CD4-positive, alpha-beta T cell (primary cell): ENCODE measurements at places on chromosomes 11 and 22.
A peak's percentile ranks its signal among the peaks of the same experiment; 100 is the strongest.

DNA sequence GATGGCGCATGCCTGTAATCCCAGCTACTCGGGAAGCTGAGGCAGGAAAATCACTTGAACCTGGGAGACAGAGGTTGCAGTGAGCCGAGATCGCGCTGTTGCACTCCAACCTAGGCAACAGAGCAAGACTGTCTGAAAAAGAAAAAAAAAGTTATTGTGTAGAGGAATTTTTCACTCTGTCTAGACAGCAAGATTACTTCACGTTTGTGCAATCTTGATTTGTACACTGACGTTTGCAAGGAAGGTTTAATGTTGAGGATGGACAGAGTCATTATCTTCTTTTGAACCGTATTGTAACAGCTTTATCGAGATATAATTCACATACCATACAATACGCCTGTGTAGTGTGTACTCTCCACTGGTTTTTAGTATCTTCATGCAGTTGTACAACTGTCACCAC lies 3.7 kb downstream of the CTTN start:
- H3K4me3 ChIP-seq = no peak overlapping the region
- H3K27me3 ChIP-seq = peaks cover 9% of the 10 kb centered on the region
- no peak for DNase-seq

- no peak for DNase-seq
- H3K27me3 ChIP-seq = no peaks in the 10 kb centered on the region
- H3K4me1 ChIP-seq = peaks cover 10% of the 10 kb centered on the region
- H3K4me3 ChIP-seq = no peak overlapping the region
These were observed 16.0 kb upstream of the BMAL1 start for GRCh38 chr11:13261591-13262061.

GRCh38 chr11:8092587-8093424 lies 11.8 kb downstream of the TUB start:
- no peak overlapping the region for H3K27ac ChIP-seq
- no peaks in the 10 kb centered on the region for H3K27me3 ChIP-seq
- DNase-seq = peak; percentile 8
- H3K36me3 ChIP-seq = no peaks in the 10 kb centered on the region

DNA sequence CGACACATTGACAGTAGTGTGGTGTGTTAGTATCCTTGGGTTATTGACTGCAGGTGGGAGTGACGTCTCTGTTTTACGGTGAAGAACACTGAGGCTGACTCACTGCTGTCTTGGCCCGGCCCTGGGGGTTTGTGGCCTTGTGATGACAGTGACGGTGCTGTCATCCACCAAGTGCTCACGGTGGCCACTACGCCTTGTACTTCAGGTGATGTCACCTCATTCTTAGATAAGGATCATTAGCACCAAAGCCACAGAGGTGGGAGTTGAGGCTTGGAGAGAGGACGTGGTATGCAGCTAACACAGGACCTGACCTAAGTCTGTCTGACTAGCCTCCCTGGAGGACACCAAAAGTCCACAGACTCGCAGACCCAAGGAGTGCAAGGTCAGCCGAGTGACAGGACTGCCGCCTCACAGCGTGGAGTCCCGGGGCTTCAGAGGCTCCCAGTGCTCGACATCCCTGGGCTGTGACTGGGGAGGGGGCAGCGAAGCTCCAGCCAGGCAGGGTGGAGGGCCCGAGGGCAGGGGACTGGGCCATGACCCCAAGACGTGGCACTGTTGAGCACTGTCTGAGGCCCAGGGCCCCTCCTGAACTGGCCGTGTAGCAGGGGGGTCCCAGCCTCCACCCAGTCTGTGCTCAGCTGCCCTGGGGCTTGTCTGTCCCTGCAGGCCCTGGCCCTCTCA lies 56.5 kb downstream of the NAT10 start:
- no peak for DNase-seq
- H3K36me3 ChIP-seq = no peaks in the 10 kb centered on the region
- H3K27ac ChIP-seq = no peak overlapping the region
- no peaks in the 10 kb centered on the region for H3K27me3 ChIP-seq
- H3K4me3 ChIP-seq = no peak overlapping the region
- peaks cover 6% of the 10 kb centered on the region for H3K4me1 ChIP-seq

GRCh38 chr11:27898166-27898565 lies 197.9 kb upstream of the BDNF start:
- no peak for DNase-seq
- no peaks in the 10 kb centered on the region for H3K36me3 ChIP-seq
- H3K27ac ChIP-seq = no peak overlapping the region
- no peak overlapping the region for H3K4me3 ChIP-seq
- H3K27me3 ChIP-seq = no peaks in the 10 kb centered on the region

DNA sequence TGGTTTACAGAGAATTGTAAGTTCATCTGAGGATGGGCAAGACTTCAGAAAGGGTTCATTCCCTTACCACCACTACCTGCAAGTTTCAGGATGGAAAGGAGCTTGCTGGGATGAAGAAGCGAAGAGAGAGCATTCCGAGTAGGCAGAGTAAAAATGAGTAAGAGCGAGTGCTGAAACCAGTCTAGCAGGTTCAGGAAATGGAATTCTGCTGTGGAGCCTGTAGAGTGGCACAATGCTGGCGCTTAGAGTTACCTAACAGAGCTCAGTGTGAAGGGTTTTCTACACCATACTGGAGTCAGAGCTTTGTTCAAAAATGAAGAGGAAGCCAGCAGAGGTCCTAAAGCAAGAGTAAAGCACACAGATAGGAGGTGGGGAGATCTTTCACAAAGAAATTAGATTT lies 179.2 kb upstream of the ZC3H12C start:
- DNase-seq = no peak
- H3K27ac ChIP-seq = no peak overlapping the region
- H3K4me3 ChIP-seq = no peak overlapping the region
- no peaks in the 10 kb centered on the region for H3K4me1 ChIP-seq

GRCh38 chr11:68038718-68039525 lies at the start of gene TCIRG1:
TSS of gene TCIRG1 (plus strand) at chr11:68039025. CDS start at chr11:68041272, 2,247 bp downstream.
- peaks cover 36% of the 10 kb centered on the region for H3K36me3 ChIP-seq
- peaks cover 66% of the 10 kb centered on the region for H3K4me1 ChIP-seq
- no peaks in the 10 kb centered on the region for H3K27me3 ChIP-seq
- peak within 1 kb of the TSS; percentile 96 for H3K4me3 ChIP-seq
- DNase-seq = peak; percentile 57
- H3K27ac ChIP-seq = peak within 1 kb of the TSS; percentile 77

DNA sequence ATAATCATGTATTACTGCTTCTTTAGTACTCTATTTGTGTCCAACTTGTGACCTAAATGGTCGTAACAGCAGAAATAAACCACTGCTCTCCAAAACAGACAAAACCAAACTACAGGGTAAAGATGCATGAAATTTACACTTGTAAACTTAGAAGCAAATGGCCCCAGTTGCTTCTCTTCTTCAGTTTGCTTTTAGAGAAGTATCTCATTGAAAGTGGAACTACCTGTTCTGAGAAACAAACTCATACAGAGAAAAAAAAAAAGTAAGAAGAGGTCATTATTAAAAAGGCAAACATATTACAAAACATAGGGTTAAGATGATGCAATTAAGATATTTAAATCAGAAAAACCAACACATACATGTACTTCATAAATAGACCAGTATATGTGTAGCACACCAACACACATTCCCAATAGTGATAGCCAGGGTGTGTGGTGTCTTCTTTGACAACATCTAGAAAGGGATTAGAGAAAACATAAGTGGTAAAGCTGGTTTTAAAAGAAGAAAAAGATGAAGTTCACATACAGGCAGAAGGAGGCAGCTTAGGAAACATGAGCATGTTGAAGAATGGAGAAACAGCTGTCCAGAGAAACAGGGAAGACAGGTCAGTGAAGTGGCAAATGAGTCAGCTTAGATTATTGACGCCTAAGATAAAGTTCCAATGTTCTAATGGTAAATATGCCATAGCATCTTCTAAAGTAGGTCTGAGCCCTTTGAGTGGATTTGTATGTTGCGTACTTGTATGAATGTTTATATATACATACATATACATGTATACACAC lies 844.7 kb upstream of the CCDC90B start:
- no peaks in the 10 kb centered on the region for H3K4me1 ChIP-seq
- H3K4me3 ChIP-seq = no peak overlapping the region
- no peak for DNase-seq
- no peaks in the 10 kb centered on the region for H3K27me3 ChIP-seq
- H3K36me3 ChIP-seq = no peaks in the 10 kb centered on the region

GRCh38 chr11:69159150-69159852 lies 3.6 kb downstream of the SMIM38 start:
- no peak for DNase-seq
- H3K36me3 ChIP-seq = no peaks in the 10 kb centered on the region
- no peak overlapping the region for H3K4me3 ChIP-seq
- peaks cover 9% of the 10 kb centered on the region for H3K27me3 ChIP-seq
- H3K27ac ChIP-seq = no peak overlapping the region
- peaks cover 14% of the 10 kb centered on the region for H3K4me1 ChIP-seq

DNA sequence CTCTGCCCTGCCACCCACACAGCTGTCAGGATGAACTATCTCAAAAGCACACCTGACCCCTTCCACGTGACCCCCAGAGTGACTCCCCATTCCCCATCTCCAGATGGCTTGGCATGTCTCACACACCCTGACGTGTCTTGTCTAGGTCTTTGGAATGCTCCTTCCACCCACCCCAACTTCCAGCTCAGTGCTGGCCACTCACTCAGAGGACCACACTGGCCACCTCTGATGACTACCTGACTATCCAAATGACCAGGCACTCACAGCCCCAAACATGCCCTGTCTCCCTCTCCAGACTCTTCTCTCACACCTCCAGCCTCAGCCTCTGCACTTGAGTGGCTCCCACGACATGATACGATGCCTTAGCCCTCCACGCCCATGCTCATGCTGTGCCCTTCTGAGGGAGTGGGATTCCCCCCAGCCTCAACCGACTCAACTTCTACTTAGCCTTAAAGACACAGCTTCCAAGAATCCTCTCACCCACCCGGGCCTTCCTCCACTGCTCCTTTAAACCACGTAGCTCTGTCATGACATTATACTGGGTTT lies 259.4 kb downstream of the BUD13 start:
- no peak for DNase-seq
- no peak overlapping the region for H3K4me3 ChIP-seq
- H3K27ac ChIP-seq = no peak overlapping the region
- H3K27me3 ChIP-seq = peaks cover 11% of the 10 kb centered on the region
- H3K4me1 ChIP-seq = no peaks in the 10 kb centered on the region

DNA sequence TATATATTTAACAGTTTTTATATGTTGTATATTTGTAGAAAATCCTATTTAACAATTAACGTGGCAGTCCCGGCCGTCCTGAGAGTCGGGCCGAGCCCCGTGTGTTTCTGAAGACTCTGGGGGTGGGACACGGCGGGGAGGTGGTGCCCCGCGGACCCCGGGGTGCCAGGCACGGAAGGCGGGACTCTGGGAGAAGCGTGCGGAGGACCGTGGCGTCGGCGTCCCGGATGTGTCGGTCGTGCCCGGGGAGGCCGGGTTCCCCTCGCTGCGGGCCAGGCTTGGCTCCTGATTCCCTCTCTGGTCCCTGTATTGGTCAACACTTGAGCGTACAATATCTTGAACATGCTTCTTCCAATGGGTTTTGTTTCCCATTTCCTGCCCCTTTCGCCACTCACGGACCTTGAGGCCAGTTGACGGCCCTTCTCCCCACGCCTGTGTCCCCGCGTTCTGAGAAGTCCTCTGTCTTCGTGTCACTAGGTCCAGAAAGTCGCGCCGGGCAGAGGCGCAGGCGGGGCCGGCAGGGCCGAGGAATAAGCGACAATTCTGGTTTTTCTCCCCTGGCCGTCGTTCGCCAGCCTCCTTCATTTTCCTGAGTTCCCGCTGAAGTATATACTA lies 1076.7 kb downstream of the BRD1 start:
- no peaks in the 10 kb centered on the region for H3K36me3 ChIP-seq
- no peak overlapping the region for H3K27ac ChIP-seq
- no peak for DNase-seq
- no peaks in the 10 kb centered on the region for H3K4me1 ChIP-seq
- H3K4me3 ChIP-seq = no peak overlapping the region
- no peaks in the 10 kb centered on the region for H3K27me3 ChIP-seq
